ENCODE measurements at places on chromosomes 12 and 14.

DNA sequence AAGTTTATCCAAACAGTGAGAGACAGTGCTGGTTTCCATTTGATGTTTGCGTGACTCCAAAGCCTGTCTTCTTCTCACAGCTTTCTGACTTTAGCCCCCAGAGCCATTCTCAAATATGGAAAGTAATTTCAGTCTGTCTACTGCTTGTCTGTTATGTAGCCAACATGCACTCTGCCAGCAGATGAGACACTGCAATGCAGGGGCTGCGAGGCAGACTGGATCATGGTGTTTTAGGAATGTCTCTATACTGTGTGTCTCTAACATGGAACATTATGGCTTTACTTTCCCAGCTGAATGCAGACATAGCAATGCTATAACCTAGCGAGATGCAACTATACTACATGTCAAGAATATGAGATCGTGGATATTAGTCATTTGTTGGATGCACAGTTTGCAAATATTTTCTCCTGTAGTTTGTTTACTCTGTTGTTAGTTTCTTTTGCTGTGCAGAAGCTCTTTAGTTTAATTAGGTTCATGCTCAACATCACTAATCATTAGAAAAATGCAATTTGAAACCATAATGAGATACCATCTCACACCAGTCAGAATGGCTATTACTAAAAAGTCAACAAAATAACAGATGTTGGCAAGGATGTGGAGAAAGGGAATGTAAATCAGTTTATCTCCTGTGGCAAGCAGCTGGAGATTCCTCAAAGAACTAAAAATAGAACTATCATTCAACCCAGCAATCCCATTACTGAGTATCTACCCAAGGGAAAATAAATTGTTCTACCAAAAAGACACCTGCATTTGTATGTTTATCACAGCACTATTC, 235.8 kb upstream of the TMTC1 start:
- no peak for DNase-seq

DNA sequence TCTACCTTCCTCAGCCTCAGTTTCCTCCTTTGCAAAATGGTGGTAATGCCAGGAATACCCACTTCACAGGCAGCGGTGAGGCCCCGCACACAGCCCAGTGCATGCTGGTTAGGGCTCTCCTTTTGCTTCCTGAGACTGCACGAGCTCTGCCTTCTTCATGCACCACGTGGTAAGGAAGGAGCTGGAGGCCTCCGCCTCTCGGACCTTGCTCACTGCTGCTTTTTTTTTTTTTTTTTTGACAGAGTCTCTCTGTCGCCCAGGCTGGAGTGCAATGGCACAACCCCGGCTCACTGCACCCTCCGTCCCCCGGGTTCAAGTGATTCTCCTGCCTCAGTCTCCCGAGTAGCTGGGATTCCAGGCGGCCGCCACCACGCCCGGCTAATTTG, 18.1 kb downstream of the TAMALIN start:
- peak; percentile 73 for DNase-seq

- DNase-seq: no peak
Observed at GRCh38 chr14:55752580-55753390, 172.8 kb downstream of the KTN1 start.

- DNase-seq: no peak
Observed at GRCh38 chr14:101501341-101501740, 60.0 kb upstream of the DIO3 start.

GRCh38 chr14:106811162-106811561, 1284.8 kb downstream of the TMEM121 start:
- no peak for DNase-seq

DNA sequence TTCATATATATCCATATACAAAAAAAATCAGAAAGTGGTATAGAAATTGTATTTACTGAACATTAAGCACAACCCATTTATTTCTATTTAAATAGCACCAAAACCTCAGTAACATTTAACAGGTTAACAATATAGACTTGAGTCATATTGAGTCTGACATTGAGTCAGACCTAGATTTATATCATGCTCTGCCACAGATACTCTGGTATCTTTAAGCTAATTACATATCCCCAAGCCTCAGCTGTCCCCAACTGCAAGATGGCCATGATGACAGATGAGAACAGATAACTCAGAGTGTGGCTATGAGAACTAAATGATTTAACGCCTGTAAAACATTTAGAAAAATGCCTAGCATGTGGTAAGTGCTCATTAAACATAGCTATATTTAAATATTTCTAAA, 40.3 kb downstream of the IFNG start:
- no peak for DNase-seq

GRCh38 chr12:89239534-89239933, 112.8 kb downstream of the DUSP6 start:
- DNase-seq: no peak

DNA sequence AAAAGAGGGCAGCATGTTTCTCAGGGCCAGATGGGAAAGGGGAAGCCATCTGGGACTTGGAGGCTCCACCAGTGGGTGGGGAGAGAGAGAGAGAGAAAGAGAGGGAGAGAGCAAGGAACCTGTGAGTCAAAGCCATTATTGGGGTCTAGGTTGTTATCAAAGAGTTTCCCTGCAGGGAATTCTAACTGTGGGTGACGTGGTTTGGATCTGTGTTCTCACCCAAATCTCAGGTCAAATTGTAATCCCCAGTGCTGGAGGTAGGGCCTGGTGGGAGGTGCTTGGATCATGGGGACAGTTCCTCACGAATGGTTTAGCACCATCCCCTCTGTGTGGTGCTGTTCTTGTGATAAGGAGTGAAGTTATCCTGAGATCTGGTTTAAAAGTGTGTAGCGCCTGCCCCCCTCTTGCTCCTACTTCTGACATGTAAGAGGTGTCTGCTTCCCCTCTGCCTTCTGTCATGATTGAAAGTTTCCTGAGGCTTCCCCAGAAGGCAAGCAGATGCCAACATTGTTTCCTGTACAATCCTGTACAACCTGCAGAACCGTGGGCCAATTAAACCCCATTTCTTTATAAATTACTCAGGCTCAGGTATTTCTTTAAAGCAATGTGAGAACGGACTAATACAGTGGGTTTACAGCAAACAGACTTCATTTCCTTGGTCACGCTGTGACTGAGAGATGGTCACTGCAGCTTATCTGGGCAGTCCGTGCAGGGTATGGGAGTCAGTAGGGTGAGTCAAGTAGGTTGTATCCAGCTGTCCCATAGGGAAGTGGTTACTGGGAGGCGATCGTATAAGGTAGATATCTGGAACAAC, 52.4 kb downstream of the CCDC91 start:
- peak; percentile 11 for DNase-seq

DNA sequence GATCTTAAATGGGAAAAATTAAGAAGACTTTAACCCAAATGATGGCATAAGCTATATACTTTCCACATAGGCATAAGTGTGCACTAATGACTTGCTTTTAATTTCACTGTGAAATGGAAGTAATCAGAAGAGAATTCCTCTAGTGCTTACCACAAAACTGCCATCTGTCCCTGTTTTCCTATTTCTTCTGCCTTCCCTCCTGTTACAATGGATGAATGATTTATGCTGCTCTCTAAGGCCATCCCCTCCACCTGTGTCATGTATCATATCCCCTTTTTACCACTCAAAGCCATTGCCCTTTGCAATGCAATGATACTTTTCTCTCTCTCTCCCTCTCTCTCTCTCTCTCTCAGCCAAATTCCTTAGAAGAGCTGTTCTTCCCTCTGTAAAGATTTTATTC, 109.1 kb downstream of the C12orf50 start:
- DNase-seq: no peak

- no peak for DNase-seq
Observed at GRCh38 chr12:88298761-88299242, 156.7 kb downstream of the TMTC3 start.

DNA sequence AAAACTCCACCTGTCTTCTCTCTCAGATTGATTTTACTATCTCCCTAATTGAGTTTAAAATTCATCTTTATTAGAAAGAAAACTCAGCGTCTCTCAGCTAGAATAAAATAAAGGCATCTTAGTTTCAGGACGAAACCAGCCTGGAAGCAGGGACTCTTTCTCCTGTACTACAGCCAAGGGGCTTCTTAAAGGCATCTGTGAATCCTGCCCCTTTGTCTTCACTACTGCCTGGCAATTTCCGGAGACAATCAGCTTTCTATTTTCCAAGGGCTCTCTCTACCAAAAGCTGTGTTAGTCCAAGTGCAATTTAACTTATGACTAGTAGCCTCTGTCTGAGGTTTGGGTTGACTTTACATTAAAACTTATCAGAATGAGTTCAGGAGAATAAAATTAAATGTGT, 623.3 kb upstream of the FOXG1 start:
- DNase-seq: no peak

- no peak for DNase-seq
Observed at GRCh38 chr12:105945880-105946279, 192.9 kb downstream of the NUAK1 start.

DNA sequence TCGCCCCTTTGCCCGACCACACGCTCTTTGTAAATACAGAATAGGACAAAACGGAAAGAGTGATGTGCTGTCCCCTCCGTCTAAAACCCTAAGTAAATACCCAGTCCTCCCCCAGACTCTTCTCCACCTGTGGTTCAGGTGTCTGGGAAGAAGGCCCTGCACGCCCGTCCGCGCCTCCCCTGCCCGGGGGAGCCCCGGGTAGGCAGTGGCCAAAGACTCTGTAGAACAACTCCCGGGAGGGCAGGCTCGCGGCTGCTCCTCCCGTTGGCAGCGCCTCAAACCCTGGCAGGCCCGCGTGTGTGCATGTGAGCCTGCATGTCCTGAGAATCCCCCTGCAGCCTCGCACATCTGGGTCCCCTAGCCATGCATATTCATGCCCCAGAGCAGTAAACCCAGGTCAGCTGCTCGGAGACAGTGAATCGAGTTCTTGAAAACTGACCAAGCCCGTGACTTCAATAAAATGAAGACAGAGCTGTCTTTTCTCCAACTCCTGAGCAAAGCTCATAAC, 165.8 kb downstream of the MON2 start:
- DNase-seq: peak; percentile 13

GRCh38 chr12:63496654-63497053, 171.6 kb downstream of the DPY19L2 start:
- DNase-seq: no peak

DNA sequence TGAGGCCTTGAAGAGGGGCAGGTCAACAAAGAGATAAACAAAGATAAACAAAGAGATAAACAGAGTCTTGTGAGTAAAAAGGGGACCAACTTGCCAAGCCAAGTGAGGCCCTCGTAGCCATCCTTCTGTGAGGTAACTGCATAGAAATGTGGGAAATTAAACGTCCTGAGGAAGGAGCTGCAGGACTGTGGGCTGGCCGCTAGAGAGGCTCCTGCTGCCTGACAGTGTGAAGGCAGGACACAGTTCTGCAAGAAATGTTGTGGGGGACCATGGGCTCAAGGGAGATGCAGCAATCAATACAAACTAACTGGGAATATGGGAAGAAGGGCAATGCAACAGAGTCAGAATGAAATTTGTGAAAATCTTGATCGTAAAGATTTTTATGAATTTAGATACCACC, 91.9 kb downstream of the SLC8A3 start:
- no peak for DNase-seq

GRCh38 chr12:131644481-131644880, 66.4 kb upstream of the SFSWAP start:
- DNase-seq: no peak

- no peak for DNase-seq
Observed at GRCh38 chr12:112096070-112096469, 12.5 kb downstream of the NAA25 start.

GRCh38 chr14:68199554-68200151, 380.1 kb downstream of the RAD51B start:
- no peak for DNase-seq

GRCh38 chr14:36997843-36998242, 174.6 kb downstream of the SLC25A21 start:
- no peak for DNase-seq

DNA sequence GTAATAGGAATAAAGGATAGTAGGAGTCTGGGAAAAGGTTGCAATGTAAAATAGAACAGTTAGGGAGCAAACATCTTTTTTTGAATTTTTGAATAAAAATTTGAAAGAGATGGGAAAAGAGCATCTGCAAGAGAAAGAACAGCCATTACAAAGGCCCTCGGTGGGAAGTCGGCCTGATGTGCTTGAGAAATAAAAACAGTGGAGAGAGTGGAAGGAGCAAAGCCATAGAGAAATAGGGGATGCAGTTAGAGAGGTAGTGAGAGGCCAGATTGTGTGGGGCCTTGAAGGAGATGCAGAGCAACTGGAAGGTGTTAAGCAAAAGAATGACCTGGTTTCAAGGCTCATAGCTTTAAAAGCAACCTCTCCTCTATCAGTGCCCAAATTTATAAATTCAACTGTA, 409.8 kb downstream of the RERGL start:
- no peak for DNase-seq

DNA sequence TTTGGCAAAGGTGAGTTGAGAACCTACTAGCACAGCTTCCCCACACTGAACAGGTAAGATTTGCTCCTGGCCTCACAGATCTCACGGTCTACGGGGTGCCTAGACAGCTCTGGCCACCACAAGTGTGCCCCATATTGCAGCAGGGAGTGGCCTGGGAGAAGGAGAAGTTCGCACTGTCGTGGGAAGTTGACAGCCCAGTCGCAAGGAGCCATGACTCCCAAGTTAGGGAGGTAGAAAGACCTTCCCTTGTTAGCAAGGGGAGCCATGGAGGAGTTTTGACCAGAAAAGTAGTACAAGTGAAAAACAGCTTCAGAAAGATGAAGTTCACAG, 316.3 kb downstream of the BCL11B start:
- DNase-seq: no peak

DNA sequence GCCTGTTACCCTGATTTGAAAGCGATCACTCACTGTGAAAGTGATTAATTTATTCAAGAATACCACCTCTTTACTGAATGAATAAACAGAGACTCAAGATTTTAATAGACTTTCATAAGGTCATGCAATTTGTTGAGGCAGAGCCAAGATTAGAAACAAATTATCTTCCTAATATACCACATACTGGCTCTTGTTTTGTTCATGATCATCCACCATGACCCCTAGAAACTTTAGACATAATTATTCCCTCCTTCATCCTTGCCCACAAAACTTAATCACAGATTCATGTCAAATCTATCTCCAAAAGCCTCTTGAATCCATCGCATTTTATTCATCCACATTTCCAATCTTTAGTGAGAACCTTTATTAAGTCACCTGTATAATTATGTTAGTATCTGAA, 152.3 kb downstream of the ATXN7L3B start:
- DNase-seq: no peak

GRCh38 chr14:94638339-94638738, 26.1 kb downstream of the SERPINA3 start:
- DNase-seq: no peak
